ENCODE measurements at places on chromosomes 11 and 22.

GRCh38 chr11:112697391-112698178 lies 263.6 kb upstream of the NCAM1 start:
- DNase-seq, result no peak

DNA sequence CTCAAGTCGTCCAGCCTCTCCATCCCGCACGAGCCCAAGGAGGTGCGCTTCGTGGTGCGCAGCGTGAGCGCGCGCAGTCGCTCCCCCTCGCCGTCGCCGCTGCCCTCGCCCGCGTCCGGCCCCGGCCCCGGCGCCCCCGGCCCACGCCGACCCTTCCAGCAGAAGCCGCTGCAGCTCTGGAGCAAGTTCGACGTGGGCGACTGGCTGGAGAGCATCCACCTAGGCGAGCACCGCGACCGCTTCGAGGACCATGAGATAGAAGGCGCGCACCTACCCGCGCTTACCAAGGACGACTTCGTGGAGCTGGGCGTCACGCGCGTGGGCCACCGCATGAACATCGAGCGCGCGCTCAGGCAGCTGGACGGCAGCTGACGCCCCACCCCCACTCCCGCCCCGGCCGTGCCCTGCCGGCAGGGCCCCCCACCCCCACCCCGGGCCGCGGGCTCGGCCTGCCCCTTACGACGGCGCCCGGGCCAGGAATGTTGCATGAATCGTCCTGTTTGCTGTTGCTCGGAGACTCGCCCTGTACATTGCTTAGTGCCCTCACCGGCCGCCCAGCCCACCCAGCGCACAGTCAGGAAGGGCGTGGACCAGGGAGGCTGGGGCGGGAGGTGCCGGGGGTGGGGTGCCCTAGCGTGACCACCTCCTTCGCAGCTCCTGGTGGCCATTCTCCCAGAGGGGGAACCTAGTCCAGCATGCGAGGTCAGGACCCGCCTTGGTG lies 6.9 kb upstream of the ACR start:
- DNase-seq, result no peak

- peak; percentile 27 for DNase-seq
Measured at GRCh38 chr11:85941380-85941973, 86.3 kb downstream of the CCDC83 start.

- no peak for DNase-seq
Measured at GRCh38 chr22:42763965-42764480, 43.4 kb upstream of the A4GALT start.

DNA sequence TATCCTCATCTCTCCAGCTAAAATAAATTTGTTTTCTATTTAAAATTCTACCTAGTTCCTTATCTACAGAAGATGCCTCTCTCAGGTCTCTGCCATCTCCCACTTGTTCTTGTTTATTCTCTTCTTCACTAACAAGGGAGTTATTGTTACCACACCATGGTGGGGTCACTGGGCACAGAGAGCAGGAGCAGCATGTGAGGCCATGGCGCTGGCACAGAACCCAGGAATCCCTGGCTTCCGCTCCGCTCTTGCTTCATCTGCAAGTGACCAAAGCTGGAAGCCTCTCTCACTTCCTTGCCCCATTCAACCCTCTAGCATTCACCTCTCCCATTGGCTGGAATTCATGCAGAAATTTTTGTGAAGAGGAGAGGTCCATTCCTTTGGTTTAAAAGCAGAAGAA lies 190.7 kb upstream of the NCAM1 start:
- DNase-seq, result no peak

DNA sequence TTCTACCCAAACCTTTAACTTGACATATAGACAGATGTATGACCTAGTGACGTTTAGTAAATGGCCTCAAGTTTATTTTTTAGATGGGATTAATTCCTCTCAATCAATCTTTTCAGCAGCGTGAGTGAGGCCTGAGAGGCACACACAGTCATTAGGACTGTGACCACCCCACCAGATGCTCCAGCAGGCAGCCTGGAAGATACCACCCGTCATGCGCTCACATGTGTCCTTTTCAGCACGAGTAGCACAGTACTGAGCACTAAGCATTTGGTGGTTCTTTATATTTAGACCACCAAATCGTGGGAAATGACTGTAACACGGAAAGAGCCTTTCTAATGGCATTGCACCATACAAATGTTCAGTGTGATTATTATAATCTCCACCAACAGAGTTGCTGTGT lies 354.6 kb upstream of the DDI1 start:
- no peak for DNase-seq

- DNase-seq, result peak; percentile 46
Measured at GRCh38 chr11:107858217-107859070, at the start of gene SLC35F2. Gene SLC35F2 (minus strand): TSS chr11:107858787. CDS start chr11:107858767, 20 bp downstream.

DNA sequence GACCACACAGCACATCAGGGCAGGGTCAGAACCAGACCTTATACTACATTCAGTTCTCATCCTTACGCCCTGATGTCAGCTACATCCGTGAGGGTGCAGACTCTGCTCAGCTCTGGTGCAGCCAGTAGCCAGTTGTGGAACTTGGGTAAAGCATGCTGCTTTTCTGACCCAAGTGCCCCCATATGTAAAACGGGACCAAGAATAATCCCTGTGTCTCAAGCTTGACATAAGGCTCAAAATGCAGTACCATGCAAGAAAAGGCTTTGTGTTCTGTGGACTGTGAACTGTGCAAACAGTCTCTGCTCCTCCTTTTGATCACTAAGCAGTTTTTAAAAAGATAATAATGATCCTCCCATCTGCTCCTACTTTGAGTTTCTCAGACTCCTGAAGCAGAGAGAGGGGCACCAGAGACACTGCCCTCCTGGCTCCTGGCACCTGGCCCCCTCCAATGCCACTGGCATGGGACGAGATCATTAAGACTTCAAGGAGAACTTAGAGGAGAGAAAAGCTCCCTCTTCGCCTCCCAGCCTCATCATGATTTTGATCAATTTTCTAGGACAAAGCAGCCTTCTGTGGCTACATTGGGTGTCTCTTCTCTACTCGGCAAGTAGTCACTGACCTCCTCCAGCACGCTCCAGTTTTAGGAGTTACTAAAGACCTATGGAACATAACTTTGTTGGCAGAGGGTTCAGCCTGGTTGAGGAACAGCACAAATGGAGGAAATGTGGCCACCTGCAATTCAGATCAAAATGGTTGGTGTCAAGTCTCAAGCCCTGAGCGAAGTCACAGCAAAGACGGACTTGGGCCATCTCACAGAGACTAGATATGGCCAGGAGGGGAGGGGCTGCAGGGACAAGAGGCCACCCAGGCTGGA lies 23.9 kb downstream of the IL10RA start:
- DNase-seq, result no peak

GRCh38 chr11:128424271-128424711 lies 163.1 kb downstream of the ETS1 start:
- no peak for DNase-seq

- DNase-seq, result peak; percentile 70
Measured at GRCh38 chr11:64341851-64342791, 2.1 kb downstream of the CCDC88B start.

DNA sequence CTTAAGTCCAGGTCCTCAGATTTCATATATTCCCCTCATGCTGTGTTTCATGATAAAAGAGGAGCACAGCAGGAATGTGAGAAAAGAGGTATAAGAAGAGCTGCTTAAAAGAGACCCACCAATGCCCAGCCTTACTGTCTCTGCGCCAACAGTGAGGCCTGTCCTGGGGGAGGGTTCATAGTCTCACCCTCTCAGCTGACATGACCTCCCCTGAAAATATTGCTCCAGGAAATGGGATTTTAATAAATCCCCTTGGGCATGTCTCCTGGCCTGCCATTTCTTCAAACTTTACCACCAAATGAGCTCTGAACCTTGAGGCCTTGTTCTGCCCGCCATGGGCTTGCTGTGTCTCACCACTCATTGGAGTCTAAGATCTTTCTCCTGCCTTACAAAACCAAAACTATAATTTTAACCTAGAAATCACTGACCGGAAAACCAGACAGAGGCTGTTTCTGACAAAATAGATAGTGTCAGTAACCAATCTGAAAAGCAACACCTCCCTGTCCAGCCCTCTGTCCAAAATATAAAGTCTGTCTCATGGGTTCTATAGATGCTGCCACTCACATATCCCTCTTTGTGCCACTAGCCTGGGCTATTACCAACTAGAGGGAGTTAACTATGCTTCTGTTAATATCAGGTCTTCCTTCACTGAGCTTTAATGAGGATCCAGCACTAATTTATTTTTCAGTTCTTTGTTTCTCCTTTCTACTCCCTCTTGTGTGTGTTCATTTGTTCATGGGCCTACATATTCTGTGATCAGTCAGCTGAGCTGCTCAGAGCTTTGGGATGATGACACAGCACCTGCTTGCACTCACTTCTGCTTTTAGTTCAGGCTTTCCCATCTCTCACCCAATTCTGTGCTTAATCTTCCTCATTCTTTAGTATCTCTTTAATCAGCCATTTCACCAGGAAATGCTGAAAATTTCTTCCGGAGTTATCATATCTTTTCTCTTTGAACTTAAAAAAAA lies at the start of gene OR2AG2:
OR2AG2 (minus strand) TSS at position 51 of the 968 bp plus-strand sequence. CDS start 3,019 bp downstream, outside the sequence.
- DNase-seq, result no peak

GRCh38 chr11:66068923-66069714 lies 953 bp upstream of the PACS1 start:
- DNase-seq, result no peak

DNA sequence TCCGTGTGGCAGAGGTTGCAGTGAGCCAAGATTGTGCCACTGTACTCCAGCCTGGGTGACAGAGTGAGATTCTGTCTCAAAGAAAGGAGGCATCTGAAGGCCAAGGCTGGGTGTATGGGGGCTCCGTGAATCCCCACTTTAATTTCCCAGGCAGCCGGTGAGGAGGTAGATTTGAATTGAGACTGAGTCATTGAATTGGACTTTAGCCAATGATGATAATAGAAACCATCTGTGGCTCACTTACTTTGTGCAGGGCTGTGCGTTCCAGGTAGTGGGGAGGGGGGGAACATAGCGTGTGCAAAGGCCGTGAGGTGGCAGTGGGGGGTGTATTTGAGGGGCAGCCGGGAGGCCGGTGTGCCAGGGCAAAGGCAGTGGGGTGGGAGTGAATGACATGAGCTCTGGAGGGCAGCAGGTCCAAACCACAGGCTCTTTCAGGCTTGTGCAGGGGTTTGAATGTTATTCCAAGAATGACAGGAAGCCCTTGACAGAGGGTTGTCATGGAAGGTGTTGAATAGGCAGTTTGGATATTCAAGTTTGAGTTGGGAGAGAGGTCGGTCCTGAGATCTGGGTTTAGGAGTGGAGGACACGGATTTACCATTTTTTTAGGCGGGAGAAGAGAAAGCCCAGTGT lies 6.1 kb downstream of the ARHGAP8 start:
- DNase-seq, result no peak

GRCh38 chr22:31248965-31249958 lies 37.2 kb downstream of the LIMK2 start:
- no peak for DNase-seq

DNA sequence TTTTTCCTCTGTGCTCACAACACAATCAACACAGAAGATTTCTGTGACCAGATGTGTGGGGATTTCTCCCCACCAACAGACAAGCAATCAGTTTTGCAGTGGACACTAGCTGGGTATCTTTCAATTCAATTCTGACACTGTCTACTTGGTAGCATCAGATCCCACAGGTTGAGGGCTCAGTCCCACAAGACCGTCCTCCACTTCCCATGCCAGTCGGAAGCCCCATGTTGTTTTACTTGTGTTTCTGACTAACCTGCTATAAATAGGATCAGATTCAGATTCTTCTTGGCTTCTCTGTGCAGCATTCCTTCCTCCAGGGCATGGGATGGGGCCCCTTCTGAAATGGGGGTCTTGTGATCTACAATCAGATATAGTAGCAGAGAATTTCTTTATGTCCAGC lies 19.6 kb downstream of the ACER3 start:
- DNase-seq, result no peak

GRCh38 chr22:34105461-34106062 lies 185.3 kb upstream of the LARGE1 start:
- peak; percentile 13 for DNase-seq

DNA sequence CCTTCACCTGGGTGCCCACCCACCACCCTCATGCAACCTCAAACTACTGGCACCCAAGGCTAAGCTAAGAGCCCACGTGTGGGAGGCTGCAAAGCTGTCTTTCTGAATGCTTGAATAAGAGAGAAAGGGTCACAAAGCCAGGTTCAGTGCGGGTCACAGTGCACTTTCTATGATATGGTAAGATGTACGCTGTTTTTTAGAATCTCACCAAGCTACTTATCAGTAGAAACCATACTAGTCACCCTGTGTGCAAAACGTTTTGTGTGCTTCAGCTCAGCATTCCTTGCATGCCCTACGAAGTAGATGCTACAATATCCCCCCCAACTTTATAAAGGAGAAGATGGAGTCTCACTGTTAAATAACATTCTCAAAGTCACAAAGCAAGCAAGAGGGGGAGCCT lies 14.9 kb downstream of the P2RX3 start:
- DNase-seq, result no peak

GRCh38 chr22:48261048-48261621 lies 1498.7 kb downstream of the TBC1D22A start:
- no peak for DNase-seq

DNA sequence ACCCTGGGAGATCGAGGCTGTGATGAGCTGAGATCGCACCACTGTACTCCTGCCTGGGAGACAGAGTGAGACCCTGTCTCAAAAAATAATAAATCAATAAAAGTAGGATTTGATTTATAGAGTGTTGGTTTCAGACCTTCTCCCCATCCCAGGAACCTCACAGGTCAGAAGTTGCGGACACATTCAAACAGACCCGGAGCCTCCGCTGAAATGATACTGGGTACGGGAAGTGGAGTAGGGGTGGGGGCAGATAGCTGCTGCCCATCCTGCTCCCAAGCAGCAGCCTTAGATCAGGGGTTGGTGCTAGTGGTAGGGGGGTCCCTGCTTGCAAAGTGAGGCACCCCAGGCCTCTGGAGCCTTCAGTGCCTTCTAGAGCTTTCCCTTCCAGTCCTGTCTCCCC lies 7.8 kb downstream of the PRDM11 start:
- no peak for DNase-seq

DNA sequence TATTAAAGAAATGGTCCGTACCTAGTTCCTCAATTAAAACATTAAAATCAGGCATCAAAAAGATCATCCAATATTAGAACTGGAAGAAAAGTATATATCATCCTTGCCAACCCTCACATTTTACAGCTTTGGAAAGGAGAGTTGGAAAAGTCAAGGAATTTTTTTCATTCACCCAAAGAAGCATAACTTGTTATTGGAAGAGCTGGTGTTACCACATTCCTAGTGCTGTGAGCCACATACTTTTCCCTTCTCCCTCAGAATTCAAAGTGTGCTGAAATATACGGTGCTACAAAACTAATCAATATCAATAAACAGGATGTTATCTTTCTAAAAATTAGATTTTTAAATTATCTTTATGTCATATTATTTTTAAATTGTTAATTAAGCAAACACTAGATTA lies 202.1 kb upstream of the FAT3 start:
- no peak for DNase-seq

DNA sequence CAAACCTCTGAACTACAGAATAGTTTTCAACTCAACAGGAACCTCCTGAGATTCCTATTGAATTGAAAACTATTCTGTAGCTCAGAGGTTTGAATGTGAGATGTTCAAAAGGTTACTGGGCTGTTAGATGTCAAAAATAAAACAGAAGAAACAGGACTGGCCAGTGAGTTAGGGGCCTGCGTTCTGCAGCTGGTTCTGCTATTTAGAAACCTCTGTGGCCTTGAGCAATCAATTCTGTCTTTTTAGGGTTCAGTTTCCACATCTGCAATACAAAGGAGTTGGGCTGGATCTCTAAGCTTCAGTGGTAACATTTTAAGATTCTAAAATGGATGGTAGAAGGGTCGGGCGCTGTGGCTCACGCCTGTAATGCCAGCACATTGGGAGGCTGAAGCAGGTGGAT lies 55.8 kb downstream of the CLMP start:
- no peak for DNase-seq

- no peak for DNase-seq
Measured at GRCh38 chr11:120208001-120208441, 2.8 kb upstream of the OAF start.

- peak; percentile 8 for DNase-seq
Measured at GRCh38 chr11:46119352-46120216, 1.7 kb downstream of the PHF21A start.

GRCh38 chr11:96303980-96304379 lies 39.0 kb downstream of the MAML2 start:
- no peak for DNase-seq
